Stimulated activated CD4-positive, alpha-beta T cell treated with anti-CD3 and anti-CD28 coated beads, Interleukin-15, amount 100 ng/mL, for 1 hour (primary cell): ENCODE measurements at places on chromosomes 5 and 9.

DNA sequence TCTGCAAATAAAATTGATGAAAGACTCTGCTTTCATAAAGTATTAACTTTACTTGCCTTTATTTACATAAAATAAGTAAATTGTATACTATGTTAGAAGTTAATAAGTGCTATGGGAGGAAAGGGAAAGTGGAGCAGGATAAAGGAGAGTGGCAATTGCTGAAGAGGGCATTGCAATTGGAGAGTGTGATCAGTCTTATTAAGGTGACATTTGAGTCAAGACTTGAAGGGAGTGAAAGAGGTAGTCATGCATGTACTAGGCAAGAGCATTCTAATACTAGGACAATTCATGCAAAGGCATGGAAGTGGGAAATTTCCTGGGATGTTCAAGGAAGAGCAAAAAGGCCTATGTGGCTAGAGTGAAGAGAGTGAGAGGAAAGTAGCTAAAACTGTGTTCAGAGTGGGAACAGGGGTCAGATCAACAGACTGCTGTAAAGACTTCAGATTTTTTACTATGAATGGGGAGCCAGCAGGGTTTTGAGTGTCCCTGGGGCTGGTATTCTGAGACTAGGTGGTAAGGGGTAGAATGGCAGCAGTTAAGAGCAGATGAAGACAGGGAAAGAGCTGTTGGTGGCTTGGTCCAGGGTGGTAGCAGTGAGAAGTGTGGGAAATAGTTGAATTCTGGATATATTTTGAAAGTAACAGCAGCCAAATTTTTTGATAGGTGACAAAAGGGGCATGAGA, 182.3 kb upstream of the RIOK2 start:
- no peak for DNase-seq

DNA sequence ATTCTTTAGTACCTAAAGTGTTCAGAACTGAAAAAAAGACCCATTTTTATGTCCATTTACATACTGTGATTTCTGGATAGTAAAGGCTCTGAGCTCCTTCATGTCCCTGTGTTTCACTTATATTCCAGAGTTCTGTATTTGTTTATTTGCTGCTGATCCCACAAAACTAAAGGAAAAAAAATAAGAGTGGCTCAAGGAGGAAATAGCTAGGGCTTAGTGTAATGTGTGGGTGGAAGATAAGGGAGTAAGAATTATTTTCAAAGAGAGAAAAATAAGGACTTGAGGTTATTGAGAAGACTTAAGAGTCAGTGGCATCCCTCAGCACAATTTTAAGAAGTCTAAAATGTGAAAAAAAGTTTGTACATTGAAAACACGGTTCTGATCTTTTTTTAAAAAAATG, 46.0 kb downstream of the ENTREP1 start:
- no peak for DNase-seq

DNA sequence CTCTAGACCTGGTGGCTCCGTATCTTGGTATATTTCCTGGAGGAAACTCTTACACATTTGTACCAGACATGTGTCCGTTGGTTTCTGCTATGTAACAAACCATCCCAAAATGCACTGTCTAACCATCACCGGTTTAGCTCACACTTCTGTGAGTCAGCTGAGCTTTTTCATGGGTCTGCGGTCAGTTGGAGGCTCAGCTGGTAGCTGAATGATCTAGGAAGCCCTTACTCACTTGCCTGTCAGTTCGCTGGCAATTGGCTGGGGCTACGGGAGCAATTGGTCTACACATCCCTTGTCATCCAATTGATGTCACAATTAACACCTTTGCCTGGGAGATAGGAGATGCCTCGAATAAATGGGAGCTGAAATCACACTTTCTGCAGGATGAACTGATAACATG, 11.6 kb upstream of the WHRN start:
- DNase-seq = no peak

- no peak for DNase-seq
Observed at GRCh38 chr5:160665460-160665859, 186.6 kb downstream of the ATP10B start.

DNA sequence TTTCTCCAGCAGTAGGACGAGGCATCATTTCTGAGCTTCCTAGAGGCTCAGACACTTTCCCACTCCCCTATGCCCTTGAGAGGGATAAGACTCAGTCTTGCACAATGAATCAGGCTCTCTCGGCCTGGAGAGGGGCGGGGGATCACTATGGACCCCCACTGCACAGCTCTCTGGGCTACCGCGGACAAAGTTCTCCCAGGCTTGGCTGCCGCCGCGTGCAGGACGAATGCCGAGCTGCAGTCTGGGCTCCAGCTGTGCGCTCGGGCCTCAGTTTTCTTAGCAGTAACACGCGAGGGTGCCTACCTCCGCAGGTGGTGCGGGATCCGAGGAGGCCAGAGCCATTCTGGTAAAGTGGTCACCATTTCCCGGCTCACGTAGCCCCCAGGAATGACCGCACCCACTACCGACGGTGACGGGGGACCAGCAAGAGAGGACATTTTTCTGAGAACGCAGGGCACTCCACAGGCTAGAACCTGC, 3.4 kb upstream of the MYORG start:
- DNase-seq = no peak

GRCh38 chr5:156051972-156052371, 275.0 kb upstream of the SGCD start:
- no peak for DNase-seq

DNA sequence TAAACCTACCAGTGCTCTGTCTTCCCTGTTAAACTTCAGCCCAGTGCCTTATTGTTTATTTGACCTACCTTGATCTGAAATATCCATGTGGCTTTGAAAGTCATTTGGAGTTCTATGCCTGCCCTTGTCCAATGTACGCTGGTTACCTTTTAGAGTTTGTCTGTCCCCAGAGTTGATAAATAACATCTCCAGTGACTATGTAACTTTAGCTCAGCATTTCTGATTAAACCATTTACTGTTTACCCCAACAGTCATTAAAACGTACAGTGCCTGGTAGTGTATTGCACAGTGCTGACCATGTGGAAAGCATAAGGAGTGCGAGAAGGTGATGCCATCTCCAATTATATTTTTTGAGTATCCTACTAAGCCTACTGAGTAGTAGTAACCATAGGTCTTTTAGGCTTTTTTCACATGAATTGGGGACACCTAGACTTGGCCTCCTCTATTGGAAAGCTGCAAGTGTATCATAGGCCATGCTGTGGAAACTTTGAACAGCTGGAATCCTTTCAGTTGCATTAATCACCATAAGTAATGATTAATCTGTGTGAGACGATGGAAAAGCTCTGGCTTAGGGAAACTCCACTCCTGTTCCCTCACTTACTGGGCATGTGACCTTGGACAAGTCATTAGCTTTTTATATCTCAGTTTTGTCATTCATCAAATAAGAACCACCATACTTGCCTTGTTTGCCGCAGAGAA, 93.5 kb downstream of the MAST4 start:
- DNase-seq = no peak

DNA sequence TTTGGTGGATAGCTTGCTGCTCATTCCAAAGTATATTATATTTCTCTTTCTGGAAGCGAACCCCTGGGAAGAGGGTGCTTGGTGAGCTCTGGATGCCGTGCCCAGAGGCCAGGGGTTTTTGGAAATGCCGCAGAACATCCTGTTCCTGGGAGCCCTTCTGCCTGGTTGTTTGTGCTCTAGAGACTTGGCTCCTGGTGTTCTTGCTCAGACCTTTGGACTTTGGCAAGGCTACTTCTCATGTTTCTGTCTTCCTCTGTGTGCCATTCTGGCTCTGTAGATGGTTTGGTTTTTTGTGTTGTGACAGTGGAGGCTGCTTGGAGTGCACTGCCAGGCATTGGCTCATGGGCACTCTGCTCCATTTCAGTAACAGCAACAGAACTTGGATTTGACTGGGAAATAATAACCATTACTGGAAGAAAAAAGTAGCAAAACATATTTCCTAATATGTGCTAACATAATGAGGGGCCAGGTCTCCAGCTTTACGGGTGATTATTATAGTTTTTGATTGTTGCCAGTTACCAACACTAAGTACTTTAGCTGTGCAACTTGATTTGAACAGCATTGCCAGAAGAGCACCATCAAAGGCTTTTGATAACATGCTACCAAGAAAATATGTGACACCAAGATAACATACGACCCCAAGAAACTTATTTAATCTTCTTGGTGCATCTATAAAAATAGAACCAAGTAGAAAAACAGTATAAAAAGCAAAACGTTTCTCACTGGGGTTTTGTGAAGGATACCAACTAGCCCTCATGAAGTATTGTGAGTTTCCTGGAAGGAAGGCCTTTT, 94.2 kb downstream of the PCSK1 start:
- DNase-seq = no peak

DNA sequence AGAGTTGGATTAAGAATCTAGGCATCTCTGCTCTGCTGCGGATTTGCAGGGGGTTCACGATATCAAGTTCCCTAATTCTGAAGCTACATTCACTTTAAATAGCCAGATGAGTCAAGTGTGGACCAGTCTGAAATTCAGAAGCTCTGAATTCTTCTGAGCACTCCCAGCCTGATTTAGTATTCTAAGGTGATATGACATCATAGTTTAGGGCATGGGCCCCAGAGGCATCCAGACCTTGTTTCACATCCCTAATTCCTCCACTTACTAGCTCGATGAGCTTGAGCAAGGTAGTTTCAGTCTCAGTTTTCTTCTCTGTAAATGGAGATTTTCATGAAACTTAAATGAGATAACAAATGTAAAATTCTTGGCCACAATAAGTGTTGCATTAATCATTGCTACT, 65.2 kb downstream of the TMEM167A start:
- no peak for DNase-seq

GRCh38 chr9:136107155-136107952, 11.3 kb downstream of the TMEM250 start:
- no peak for DNase-seq

DNA sequence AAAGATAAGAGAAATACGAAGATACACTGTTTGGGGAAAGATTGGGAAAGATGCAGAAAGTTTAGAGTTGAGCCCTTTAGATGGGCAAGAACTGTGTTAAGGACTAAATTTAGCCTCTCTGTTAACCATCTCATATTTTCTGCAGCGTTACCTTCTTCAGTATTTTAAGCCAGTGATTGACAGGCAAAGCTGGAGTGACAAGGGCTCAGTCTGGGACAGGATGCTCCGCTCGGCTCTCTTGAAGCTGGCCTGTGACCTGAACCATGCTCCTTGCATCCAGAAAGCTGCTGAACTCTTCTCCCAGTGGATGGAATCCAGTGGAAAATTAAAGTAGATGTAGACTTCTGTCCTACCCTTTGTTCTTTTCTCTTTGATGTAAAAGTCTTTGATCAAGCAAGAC, 26.4 kb upstream of the LNPEP start:
- no peak for DNase-seq

GRCh38 chr9:109408759-109409462, 88.1 kb upstream of the EPB41L4B start:
- no peak for DNase-seq

- no peak for DNase-seq
Observed at GRCh38 chr5:178211095-178212048, 7.0 kb downstream of the HNRNPAB start.

GRCh38 chr5:131640043-131640856, 5.2 kb upstream of the RAPGEF6 start:
- DNase-seq = peak; percentile 8

DNA sequence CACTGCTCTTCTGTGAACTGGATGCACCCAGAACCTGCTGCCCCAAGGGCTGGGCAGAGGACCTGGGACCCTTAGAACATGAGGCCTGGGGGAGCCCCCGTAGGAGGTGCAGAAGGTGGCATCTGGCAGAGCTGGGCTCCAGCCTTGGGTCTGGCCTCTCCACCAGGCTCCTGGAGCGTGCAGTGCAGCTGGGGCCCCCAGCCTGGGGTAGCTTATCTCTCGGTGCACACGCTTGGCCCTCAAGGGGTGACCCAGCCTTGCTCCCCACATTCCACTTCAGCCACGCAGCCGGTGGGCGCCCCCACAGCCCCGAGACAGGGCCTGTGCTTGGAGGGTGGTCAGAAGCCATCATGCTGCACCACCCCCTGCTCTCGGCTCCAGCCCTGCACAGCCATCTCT, 5.6 kb upstream of the NR5A1 start:
- no peak for DNase-seq

DNA sequence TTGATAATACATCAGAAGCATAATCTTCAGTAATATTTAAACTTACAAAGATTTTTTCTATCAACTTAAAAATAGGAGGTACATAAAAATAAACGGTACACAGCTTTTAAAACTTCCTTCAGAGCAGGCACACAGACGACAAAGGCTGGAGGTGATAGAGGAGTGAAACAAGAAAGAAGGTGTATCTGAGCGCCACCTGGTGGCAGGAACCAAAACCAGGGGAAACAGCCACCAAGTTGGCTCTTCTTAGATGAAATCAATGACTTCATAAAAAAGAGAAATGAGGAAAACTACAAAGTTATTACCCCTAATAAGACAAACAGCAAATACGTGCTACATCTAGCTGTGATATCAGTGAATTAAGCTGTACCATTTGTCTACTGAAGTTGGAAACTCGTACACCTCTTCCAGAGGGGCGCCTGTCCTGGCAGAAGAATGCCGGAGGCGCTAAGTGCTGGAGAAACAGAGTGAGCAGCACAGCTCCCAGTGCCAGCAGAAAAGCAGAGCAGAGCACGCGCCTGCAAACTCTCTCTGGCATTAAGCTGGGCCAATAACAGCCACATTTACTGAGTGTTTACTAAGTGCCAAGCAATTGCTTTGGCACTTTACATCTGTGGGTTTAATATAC, 85.9 kb downstream of the SETX start:
- DNase-seq = peak; percentile 37

DNA sequence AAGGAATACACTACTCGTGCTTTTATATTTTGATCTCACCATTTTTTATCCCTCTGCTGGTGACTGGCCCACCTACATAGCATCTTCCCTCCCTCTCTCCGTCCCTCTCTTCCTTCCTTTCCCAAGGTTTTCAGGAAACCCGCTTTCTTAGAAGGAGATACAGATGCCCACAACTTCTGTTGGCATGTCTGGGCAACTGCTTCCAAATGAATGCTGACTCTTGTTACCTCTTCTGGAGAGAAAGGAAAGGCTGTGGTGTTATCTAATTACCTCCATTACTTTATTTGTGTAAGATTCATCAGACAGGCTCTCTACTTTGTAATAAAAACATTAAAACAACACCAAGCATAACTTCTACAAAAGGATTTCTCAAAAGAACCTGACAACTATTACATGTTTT, 20.2 kb downstream of the FANCC start:
- no peak for DNase-seq

GRCh38 chr5:137496919-137497318, 2.2 kb downstream of the SPOCK1 start:
- no peak for DNase-seq

- DNase-seq = no peak
Observed at GRCh38 chr9:94919376-94920098, 193.0 kb downstream of the AOPEP start.

- no peak for DNase-seq
Observed at GRCh38 chr9:130508218-130508617, 63.5 kb downstream of the ASS1 start.

GRCh38 chr5:163612358-163613149, 107.1 kb downstream of the MAT2B start:
- DNase-seq = no peak

- no peak for DNase-seq
Observed at GRCh38 chr9:37551888-37552287, 24.3 kb downstream of the FBXO10 start.
